ENCODE measurements at places on chromosomes 3 and 15.

DNA sequence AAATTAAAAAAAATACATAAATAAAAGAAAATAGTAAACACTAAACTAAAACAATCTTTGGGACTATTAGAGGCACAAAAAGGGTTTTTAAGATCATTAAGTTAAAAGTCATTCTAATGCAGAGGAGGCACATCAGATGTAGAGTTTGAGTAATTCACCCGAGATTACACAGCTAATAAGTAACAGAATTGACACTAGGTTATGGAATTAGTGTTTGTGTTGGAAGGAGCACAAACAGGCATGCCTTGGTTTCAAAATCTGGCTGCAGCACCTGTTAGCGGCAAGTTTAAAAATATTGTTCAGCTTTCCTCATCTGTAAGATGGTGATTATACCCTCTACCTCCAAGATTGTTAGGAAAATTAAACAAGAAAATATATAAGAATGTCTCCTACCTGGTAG lies 39.0 kb downstream of the RASA2 start:
- DNase-seq = no peak

DNA sequence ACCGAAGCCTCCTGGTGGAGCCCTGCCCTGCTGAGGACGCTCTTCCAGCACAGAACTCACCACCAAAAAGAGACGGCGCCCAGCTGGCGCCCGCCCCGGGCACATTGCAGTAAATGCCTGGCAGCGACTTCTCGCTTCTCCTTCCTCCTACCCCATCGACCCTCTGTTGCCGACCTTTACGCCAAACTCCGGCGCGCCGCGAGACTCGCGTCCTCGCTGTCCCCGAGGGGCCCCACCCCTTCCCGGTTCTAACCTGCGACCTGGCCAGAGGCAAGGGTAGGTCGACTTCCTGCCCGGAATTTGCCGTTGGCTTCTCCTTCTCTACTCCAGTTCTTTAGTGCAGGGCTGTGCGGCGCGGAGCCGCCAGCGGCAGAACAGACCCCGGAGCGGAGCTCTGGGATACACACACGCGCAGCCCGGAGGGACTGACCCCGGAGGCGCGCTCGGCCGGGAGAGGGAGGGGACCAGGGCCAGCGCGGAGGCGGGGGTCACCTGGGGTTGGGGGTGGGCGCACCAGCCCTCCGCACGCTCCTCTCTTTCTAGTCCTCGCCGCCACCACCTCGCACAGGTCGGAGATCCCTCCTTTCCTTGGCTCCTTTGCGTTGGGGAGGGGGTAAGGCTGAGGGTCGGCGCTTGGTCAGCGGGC lies 226.6 kb upstream of the AZI2 start:
- no peak for DNase-seq

DNA sequence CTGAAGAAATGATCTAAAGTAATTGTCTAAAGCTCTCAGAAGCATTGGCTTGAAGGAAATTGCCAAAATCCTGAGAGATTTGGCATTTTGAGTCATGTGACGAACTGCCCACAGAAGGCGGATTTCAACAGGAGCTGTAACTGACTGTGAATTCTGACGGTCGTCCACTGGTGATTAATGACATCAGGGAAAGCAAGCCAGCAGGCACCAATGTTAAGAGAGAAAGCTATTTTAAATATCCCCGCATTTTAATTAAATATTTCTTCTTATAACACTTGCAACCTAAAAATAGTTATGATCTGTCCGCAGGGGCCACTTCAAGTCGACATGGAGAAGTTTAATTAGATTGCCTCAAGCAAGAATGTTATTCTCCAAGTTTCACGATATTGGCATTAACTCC lies 51.6 kb downstream of the WNT5A start:
- no peak for DNase-seq

DNA sequence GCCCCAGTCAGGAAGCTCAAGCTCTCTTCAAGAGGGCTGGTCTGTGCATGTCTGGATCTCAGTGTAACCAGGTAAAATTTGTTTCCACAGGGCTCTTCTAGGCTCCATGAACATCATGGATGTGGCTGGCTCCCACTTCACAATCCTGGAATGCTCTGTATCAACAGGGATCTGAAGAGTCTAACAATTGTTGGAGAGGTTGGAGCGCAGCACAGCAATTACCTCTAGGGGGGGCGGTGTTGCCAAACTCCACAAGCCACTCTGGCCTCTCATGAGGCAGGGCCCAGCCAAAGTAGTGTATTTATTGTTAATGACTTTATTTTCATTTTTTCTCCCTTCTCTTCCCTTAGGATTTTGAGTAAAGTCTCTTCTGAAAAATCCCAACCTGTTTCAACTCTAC lies 6.1 kb upstream of the EIF2B5 start:
- no peak for DNase-seq

- no peak for DNase-seq
These were observed 36.9 kb upstream of the GOLGB1 start for GRCh38 chr3:121786485-121786884.

DNA sequence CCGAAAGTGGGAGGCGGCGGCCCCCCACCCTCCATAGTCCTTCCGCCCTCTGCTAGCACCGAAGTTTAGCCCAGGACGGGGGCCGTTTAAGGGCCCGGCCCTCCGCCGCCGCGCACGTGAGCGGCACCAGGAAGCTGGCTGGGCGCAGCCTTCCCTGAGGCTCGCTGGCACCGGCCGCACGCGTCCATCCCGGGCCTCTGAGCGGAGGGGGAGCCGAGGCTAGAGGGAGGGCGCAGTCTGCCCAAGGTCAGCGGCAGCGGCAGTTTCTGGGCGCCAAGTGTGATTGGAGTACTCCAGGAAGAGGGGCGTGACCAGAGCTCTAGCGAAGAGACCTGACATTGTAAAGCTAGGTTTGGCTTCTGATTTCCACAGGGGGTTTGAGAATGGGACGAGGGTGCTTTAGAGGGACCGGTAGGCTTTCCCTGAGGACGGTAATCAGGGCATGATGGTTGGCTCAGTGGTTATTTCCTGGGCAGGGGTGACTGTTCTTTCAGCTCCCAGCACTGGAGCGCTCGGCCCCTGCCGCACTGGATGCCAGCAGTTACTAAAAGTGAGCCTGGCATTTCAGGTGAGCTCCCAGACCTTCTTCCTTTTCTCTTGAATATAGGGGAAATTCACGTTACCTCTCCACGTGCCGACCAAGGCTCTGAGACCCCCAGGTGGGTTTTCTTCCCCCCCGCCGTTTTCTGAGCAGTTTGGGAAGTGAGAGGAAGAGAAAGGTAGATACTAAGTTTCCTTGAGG lies 853 bp downstream of the TEX264 start:
- no peak for DNase-seq

DNA sequence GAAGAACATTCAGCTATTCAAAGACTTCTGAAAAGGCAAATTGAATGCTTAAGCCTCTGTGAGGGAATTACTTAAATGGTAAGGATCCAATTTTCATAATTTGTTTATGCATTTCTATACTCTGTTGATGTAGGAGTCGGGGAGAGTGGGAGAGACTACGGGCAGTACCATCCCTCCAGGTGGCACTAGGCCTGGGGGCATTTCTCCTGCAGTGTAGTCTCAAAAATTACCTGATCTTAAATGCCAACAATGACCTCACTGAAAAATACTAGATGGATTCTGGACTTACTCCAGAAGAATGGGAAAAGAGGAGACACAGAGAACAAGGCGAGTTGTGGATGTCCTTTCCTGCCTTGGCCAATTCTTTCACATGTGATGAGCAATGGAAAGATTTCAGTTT lies 77.8 kb upstream of the PLXND1 start:
- no peak for DNase-seq

GRCh38 chr3:184289426-184289938 lies 9.6 kb upstream of the PSMD2 start:
- no peak for DNase-seq

GRCh38 chr15:77181305-77182074 lies 110.6 kb upstream of the TSPAN3 start:
- DNase-seq = no peak

- no peak for DNase-seq
These were observed 93.4 kb downstream of the PRICKLE2 start for GRCh38 chr3:64131725-64132469.

- no peak for DNase-seq
These were observed 22.3 kb downstream of the MECOM start for GRCh38 chr3:169641167-169641566.

DNA sequence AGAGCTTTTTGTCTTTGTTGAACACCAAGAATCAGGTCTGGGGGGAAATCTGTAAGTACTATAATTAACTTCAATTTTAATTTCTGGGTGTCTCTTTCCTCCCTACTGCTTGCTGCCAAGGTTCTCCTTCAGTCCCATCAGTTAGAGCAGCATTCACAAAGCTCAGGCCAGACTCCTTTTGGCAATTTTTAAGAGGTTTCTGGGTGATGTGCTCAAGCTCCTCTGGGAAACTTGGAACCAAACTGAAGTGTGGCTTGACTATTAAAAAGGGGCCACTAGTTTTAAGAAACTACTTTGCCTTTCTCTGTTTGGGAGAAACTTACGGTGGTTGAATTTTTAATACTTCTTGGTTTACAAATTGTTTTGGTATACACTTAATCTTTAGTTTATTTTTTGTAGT lies 227.7 kb upstream of the SOX2 start:
- no peak for DNase-seq

DNA sequence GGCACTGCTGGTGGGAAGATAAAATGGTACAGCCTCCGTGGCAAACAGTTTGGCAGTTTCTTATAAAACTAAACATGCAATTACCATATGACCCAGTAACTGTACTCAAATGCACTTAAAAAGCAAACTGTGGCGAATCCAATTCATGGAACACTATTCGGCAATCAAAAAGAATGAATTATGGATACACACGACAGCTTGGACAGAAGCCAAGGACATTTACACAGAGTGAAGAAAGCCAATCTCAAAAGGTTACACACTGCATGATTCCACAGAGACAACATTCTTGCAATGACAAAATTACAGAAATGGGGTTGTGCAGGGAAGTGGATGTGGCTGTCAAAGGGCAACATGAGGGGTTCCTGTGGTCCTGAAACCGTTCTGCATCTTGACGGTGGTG lies 122.1 kb upstream of the IQSEC1 start:
- no peak for DNase-seq

DNA sequence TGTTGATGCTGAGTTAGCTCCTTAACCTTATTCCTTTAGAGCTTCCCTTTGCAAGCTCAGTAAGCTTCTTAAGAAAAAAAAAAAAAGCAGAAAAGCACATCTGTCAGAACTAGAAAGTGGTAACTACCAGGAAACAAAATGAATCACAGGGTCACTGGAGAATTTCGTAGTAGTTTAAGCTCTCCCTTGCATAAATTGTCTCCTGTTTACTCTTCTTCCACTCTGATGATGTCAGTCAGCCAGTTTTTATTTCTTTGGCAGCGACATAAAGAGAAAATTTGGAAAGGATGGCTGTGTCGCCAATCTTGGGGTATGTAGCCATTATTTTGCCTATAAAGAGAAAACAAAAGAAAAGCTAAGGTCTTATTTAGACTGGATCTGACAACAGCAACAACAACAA lies 3.2 kb upstream of the GABRR3 start:
- no peak for DNase-seq

DNA sequence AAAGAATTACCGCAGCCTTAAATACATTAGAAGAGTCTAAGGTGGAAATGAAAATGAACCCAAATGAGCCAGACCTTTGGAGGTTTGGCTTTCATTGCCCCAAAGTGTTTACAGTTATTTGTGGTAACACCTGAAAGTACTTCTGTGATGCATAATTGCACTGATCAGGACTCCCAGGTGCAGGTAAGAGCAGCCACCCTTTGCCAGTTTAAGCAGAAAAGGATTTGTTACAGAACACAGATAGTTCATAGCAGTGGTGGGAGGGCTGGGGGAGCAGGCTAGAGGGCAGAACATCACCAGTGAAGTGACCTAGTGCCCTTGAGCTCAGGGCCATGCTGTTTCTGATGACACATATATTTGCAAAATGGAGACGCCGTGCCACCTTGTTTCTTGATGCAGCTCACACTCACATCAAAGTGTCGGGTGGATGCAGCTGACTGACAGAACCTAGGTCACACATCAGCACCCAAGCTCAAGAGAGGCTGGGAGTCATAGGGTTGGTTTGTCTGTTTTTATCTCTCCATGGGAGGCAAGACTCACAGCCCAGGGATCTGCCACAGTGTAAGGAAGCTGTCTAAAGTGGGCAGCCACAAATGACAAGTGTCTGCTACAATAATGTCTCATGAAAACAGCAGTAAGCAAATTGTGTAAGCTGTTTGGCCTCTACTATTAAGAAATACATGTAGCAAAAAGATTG lies 49.1 kb downstream of the NEK11 start:
- no peak for DNase-seq

- no peak for DNase-seq
These were observed 841 bp downstream of the SLC6A20 start for GRCh38 chr3:45795509-45795881.

- no peak for DNase-seq
These were observed 1.1 kb downstream of the ZBTB47 start for GRCh38 chr3:42654331-42655201.

DNA sequence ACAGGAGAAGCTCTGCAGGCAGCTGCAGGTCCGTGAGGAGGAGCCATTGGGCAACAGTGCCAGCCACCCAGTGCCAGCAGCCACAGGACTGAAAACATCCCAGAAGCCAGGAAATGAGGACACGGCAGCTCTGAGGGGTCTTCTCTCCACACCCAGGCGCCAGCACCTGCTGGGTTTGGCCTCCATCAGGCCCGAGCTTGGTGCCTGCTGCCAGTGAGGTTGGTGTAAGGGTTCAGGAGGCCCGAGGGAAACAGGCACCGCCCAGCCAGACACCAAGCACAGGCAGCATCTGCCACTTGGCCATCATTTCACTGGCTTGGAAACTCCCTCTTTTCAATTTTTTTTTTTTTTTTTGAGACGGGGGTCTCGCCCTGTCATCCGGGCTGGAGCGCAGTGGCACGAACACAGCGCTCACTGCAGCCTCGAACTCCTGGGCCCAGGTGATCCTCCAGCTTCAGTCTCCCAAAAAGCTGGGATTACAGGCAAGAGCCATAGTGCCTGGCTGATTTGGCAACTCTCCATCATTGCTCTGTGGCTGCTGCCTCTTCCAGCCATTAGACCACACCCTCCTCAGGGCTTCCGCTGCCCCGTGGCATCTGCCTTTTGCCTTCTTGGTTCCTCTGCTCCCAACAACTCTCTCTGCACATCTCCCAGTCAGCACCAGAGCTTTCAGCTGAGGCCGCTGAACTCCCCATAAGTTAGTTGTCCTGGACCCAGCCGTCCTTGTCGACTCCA lies 1.5 kb upstream of the ITIH3 start:
- no peak for DNase-seq

GRCh38 chr3:101413656-101414055 lies 93.3 kb upstream of the IMPG2 start:
- DNase-seq = no peak

GRCh38 chr3:71271596-71271995 lies 311.9 kb downstream of the FOXP1 start:
- no peak for DNase-seq

GRCh38 chr15:29813009-29813408 lies 9.3 kb downstream of the TJP1 start:
- no peak for DNase-seq

DNA sequence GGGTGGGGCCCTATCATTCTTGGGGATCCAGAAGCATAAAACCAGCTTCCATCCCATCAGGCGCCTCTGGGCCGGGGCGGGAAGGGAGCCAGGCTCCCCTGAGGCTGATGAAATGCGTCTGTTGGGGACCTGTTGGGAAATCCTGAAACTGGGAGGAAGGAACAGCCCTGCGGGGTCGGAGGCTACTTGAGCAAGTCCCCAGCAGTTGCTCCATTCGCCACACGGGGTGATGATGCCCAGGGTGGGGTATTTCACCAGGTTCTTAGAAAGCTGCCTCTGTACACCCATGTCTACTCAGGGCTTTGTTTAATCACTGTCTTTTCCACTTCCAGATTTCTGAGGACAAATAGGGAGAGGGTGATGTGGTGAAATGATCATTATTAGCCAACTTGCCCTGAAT lies 25.4 kb upstream of the TSEN2 start:
- DNase-seq = no peak

GRCh38 chr3:36820083-36820482 lies 55.7 kb upstream of the DCLK3 start:
- DNase-seq = no peak

Data from non-pigmented ciliary epithelial cell (primary cell).